ENCODE measurements at places on chromosomes 4 and X.

- no peak for DNase-seq
These were observed 419.3 kb upstream of the SLIT2 start for GRCh38 chr4:19832411-19832810.

- no peak for DNase-seq
These were observed 27.5 kb downstream of the GPR143 start for GRCh38 chrX:9738151-9738550.

GRCh38 chrX:48064261-48064660 is 7.2 kb downstream of the ZNF630 start:
- DNase-seq, result no peak

DNA sequence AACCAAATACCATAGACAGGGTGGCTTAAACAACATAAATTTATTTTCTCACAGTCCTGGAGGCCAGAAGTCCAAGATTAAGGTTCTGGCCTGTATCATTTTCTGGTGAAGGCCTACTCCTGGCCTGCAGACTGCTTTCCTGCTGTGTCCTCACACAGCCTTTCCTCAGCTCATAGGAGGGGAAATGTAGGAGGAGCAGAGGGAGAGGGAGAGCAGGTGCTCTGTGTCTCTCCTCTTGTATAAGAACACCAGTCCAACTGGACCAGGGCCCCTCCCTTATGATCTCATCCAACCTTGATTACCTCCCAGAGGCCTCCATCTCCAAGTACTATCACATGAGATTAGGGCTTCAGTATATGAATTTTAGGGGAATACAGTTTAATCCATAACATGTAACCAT is 34.3 kb downstream of the RAPGEF2 start:
- DNase-seq, result no peak

DNA sequence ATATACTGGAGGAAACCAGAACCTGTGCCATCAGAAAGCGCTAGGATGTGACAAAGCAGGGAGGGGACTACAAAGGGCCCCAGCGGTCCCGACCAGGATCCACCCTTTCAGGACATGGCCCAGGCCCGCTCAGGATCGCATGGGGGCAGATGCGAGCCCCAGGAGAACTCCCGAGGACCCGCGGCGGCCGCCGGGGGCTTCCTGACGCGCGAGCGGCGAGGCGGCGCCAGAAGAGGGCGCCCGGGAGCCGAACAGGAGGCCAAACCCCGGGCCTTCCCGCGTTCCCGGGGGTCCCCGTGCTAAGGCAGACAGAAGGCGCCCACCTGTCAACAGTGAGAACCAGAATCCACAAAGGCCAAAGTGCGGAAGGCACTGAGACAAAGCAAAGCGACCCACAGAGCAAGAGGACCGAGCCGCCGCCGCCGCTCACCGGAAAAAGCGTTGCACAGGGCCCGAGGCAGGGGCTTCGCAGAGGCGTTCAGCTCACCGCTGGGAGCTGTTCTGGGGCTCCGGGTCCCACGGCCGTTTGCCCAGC is 7.3 kb upstream of the OPN1LW start:
- peak; percentile 41 for DNase-seq

GRCh38 chrX:146154191-146154590 is 336.6 kb downstream of the SLITRK2 start:
- DNase-seq, result no peak

GRCh38 chrX:118623062-118623461 is 104.3 kb upstream of the IL13RA1 start:
- no peak for DNase-seq

DNA sequence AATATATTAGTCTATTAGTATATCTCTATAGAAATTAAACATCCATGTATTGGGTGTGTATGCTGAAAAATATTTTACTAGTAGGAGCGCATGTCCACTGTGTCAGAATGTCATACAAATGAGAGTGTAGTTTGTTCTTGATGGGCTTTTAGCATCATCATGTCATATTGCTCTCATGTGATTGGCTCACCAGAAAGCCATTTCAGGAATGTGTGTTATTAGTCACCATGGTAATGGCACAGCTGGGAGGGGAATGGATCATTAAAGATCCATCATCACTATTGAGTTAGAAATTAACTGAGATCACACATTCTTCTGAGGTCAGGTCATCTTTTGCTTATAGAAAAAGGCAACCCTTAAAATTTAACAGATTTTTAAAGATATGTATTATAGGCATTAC is 77.3 kb downstream of the PHEX start:
- no peak for DNase-seq

GRCh38 chr4:119498527-119498926 is 130.1 kb downstream of the PDE5A start:
- DNase-seq, result no peak

DNA sequence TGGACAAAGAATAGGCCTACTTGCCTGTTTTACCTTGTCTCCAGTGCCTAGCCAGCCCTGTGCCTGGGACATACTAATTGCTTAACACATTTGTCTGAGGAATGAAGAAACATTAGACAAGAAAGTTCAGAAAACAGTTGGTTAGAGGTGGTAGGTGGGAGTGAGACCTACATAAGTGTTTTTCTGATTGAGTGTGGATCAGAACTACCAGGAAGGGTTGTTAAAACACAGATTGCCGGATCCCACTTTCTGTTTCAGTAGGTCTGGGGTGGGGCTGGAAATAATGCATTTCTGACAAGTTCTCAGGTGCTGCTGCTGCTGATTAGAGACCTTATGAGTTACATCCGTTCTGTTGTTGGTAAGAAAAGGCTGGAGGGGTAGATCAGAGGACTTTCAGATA is 5.7 kb upstream of the JADE1 start:
- DNase-seq, result no peak

DNA sequence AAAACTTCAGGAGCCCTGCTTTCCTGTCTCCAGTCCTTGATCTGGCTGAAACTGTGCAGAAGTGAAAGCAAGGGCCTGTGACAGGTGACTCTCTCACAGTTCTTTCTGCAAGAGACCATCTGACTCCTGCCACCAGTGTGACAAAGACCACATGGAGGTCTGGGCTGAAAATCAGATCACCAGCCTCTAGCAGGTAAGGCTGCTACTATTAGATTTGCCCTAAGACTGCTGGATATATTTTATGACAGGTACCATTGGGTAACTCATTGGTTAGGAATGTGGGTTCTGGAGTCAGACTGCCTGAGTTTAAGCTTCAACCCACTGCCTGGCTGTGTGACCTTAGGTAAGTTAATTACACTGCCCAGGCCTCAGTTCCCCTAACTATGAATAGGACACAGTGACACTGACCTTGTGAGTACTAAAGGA is 163.3 kb upstream of the SLC7A11 start:
- DNase-seq, result no peak

DNA sequence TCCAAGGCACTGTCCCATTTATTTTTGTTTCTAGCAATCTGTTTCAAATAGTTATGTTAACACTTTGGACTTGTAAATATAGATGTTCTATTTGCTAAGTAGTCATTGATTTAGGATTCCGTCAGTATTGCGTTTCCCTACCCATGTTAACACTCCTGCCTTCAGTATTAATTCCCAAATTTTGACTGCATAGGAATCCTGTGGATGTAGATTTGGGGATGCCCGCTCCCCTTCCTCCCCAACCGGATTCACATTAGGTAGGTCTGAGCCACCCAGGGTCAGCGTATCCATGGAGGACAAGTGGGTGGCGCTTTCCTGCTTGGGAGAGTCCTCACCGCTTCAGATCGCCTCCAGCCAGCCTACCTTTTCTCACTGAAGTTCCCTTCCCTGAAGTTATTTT is 1.1 kb upstream of the SORBS2 start:
- DNase-seq, result no peak

DNA sequence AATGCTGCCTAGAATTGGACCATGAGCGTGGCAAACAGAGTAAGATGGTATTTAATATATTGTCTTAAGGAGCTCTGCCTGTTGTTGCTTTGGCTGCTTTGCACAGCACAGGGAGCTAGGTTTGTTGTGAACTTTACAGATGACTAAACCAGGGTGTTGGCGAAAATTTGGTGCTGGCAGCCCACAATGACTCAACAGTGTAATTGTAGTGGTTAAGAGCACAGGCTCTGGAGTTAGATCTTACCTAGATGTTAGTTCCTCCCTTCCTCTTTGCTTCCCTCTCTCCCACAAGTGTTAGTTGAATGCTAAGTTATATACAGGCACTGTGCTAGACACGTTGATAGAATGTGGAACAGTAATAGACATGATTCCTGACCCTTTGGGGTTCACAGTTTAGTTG is 128.9 kb upstream of the TRPC5 start:
- no peak for DNase-seq

- no peak for DNase-seq
These were observed 91.0 kb downstream of the BEND2 start for GRCh38 chrX:18129690-18130089.

DNA sequence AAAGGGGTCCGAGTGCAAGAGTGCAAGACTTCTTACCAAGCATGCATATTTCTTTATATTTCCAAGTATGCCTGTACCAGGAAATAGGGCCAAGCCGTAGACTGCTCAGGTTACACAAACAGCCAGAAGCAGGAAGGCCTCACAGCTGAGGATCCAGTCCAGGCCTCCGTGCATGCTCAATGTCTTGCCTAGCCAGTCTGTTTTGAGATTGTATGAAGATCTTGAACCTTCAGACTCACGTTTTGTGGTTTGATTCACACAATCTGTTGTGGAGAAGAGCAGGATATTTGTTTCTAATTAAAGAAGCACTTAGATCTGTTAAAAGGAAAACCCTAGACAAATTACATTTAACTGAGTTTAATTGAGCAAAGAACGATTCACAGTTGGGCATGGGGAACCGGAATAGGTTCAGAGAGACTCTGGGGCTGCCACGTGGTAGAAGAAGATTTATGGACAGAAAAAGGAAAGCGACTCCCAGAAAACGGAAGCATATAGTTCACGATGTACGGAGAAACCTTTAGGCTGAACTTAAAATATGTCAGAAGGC is 1.2 kb downstream of the MGST2 start:
- no peak for DNase-seq

GRCh38 chrX:2960861-2961515 is 31.8 kb upstream of the ARSD start:
- DNase-seq, result no peak

- no peak for DNase-seq
These were observed 536 bp upstream of the CTSO start for GRCh38 chr4:155954118-155954685.

DNA sequence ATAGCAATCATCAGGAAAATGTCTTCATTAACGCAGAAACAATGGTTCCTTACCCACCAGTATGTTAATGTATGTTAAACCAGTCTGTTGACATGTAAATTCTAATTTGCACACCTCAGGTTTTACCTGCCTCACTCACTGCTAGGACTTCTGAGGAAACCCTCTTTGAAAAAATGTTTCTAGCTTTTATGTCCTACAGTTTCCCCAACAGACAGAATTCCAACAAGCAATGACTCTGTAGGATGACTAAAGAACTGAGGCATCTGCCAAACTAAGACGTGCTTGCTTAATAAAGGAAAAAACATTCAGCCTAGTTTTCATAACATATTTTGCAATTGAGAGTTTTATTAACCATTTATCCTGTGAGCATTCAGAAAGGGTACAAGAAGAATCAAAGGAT is 20.6 kb upstream of the SOX3 start:
- no peak for DNase-seq

GRCh38 chr4:101282076-101282844 is 65.1 kb downstream of the PPP3CA start:
- no peak for DNase-seq

DNA sequence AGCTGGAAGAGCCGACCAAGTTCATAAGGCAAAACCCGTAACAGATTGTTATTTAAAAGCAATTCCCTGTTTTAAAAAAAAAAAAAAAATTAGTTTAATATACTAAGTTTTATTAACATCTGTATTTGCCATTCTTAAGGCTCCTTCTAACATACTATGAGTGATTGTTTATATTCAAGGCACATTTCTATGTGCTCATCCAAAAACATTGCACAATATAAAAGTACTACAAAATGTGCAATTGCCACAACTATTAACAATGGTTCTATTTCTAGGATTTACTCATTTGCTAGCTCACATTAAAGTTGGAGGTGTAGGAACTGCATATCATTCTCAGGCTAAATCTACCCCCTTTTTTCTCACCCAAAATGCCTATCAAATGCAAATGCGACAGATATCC is 46.1 kb downstream of the CNOT6L start:
- DNase-seq, result no peak

- DNase-seq, result peak; percentile 2
These were observed 13.3 kb upstream of the IL3RA start for GRCh38 chrX:1323315-1323714.

DNA sequence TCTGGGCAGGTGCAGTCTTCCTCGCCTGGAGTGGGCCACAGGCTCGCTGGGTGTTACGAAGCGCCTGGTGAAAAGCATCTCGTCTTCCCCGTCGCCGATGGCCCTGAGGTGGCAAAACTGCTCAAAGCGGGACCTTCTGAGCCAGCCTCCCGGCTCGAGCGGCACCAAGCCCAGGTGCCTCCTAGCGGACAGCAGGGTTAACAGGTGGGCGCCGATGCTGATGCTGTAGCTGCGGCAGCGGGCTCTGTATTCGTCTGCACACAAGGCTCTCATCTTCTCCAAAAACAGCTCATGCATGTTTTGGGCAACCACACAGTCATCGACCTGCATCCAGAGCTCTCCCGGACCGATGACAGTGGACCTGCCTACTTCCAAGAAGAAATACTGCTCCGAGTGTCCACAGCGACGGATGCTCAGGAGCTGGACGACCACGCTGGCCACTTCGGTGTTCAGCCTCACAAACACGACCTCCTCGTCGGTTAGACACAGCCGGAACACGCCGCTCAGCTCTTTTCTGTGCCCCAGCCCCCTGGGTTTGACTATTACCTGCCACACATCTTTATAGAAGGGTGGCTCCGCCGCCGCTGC is 1.2 kb downstream of the IRS4 start:
- no peak for DNase-seq

- no peak for DNase-seq
These were observed 116.4 kb downstream of the ANAPC4 start for GRCh38 chr4:25493466-25493865.

DNA sequence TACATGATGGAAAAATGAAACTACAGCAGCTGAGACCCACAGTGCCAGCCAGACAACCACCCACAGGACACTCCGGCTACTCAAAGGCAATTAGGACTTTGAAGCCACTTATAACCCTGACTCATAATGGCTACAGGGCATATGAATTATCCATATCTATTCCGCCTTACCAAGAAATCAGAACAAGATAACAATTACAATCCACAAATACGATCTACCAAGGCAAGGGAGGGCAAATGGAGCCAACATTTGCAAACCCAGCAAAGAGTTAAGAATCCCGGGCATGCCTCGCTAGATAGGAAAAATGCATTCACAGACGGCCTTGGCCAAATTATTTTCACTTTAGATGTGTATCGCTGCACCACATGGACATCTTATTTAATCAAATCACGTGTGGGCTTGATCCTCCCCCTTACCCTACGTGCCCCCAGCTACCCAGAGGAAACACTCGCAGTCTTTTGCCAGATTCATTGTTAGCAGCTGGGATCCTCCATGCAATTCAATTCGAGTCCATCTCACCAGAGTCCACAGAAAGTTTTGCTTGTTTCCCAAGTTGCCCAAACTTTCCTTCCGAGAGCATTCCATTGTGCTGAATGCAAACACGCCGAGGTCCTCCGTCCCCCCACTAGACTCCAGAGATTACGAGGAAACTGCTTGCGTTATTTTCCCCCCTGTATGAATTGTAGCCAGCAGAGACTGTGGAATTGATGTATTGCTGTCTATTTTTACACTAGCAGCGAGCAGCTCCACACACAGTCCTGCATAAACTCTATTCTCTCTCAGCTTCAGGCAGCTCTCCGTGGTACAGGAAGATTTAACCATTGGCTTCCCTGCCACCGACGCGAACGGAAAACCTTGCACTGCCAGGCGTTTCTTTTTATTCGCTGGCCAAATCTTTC is 1.2 kb downstream of the PPARGC1A start:
- DNase-seq, result no peak

All from stimulated activated CD4-positive, alpha-beta T cell treated with anti-CD3 and anti-CD28 coated beads, TNF-alpha, amount 100 ng/mL, for 1 hour (primary cell).